ENCODE measurements at places on chromosomes 2 and 18.
A peak's percentile ranks its signal among the peaks of the same experiment; 100 is the strongest.

DNA sequence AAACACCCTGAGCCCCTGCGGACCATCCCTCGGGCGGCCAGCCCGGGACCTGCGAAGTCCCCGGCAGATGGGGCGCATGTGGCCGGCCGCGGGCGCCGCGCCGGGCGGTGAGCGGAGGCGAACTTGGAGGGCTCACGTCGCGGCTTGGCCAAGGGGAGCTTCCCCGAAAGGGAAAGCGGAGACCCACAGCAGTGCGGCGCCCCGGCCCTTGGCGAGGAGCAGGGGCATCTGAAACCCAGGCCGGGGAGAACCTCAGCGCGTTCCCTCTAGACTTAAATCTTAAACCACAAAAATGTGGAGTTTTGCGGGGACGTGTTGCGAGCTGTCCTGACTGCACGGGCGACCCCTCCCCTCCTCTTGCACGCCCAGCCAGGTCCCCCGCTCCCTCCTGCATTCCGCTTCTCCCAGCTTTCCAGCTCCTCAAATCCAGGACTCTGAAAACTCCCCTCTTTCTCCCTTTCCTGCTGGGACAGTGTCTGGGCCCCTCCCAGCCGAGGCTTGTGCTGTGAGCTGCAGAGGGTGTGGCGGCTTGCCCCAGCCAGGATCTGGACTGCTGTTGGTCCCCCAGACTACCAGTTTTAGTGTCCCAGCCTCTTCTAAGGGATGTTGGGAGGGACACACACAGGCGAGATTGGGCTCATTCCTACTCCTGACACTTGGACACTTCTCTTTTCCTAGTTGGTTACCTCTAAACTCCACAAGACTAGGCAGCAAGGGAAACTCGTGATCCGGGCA, 1.3 kb downstream of the FMNL2 start:
- H3K36me3 ChIP-seq: peaks cover 12% of the 10 kb centered on the region
- H3K27me3 ChIP-seq: no peaks in the 10 kb centered on the region
- DNase-seq: peak; percentile 26
- peaks cover 6% of the 10 kb centered on the region for H3K4me1 ChIP-seq
- peak overlapping the region; percentile 99 for H3K4me3 ChIP-seq

DNA sequence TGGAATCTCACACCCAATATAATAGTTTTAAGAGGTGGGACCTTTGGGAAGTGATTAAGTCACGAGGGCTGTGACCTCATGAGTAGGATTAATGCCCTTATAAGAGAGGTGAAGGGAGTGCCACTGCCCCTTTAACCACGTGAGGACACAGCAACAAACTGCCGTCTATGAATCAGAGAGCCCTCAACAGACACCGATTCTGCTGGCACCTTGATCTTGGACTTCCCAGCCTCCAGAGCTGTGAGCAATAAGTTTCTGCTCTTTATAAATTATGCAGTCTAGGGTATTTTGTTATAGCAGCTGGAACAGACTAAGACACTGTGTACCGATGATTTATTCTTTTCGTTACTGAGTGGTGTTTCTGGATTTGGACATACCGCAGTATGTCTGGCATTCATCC, 56.2 kb downstream of the RRM2 start:
- H3K36me3 ChIP-seq: peaks cover 2% of the 10 kb centered on the region
- peaks cover 7% of the 10 kb centered on the region for H3K4me1 ChIP-seq
- no peak for DNase-seq

DNA sequence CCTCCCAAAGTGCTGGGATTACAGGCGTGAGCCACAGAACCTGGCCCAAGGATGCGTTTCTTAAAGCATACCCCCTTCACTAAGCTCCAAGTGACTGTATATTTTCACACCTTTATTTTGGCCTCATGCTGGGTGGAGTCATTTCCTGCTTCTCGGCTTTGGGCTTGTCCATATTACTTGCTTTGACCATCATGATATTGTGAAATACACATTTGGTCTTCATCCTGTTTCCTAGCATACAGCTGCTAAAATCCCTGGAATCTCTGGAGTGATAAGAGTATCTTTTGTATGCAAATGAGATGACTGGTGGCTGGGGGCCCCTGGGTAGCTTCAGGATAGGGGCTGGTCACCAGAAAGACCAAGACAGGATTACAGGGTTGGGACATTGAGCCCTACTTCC, 17.6 kb upstream of the COLEC12 start:
- no peaks in the 10 kb centered on the region for H3K4me1 ChIP-seq
- DNase-seq: no peak
- H3K27me3 ChIP-seq: no peaks in the 10 kb centered on the region
- H3K4me3 ChIP-seq: no peak overlapping the region

DNA sequence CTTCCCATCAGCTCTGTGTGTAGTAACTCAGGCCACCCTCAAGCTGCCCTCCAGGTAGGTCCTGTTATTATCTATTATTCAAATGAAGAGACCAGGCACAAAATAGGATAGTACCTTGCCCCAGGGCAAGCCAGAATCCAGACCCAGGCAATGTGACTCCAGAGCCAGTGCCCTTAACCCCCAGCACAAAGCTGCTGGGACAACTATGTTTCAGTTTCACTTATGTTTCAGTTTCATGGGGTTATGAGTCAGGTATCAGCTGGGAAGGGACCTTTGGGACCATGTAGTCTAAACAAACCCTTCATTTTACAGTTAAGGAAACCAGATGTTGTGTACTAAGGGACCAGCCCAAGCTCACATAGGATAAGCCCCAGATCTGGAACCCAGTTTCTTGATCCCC, 10.0 kb downstream of the HK2 start:
- H3K27me3 ChIP-seq: no peaks in the 10 kb centered on the region
- DNase-seq: no peak
- peaks cover 4% of the 10 kb centered on the region for H3K4me1 ChIP-seq
- H3K36me3 ChIP-seq: no peaks in the 10 kb centered on the region
- H3K4me3 ChIP-seq: no peak overlapping the region

- DNase-seq: no peak
- no peak overlapping the region for H3K4me3 ChIP-seq
- H3K27me3 ChIP-seq: peaks cover 3% of the 10 kb centered on the region
- H3K36me3 ChIP-seq: no peaks in the 10 kb centered on the region
- no peak overlapping the region for H3K27ac ChIP-seq
Measured at GRCh38 chr2:136217996-136218395, 100.0 kb upstream of the CXCR4 start.

- DNase-seq: no peak
- H3K36me3 ChIP-seq: no peaks in the 10 kb centered on the region
- H3K27ac ChIP-seq: no peak overlapping the region
- H3K27me3 ChIP-seq: peaks cover 3% of the 10 kb centered on the region
- H3K4me3 ChIP-seq: no peak overlapping the region
- peaks cover 15% of the 10 kb centered on the region for H3K4me1 ChIP-seq
Measured at GRCh38 chr2:128794285-128794684, 475.6 kb upstream of the HS6ST1 start.

GRCh38 chr2:180240774-180241173, 233.7 kb upstream of the CWC22 start:
- H3K4me3 ChIP-seq: no peak overlapping the region
- H3K36me3 ChIP-seq: no peaks in the 10 kb centered on the region
- no peak for DNase-seq
- H3K27ac ChIP-seq: no peak overlapping the region
- no peaks in the 10 kb centered on the region for H3K4me1 ChIP-seq

GRCh38 chr18:50397023-50397422, 22.2 kb downstream of the SKA1 start:
- no peak overlapping the region for H3K4me3 ChIP-seq
- H3K4me1 ChIP-seq: no peaks in the 10 kb centered on the region
- H3K27ac ChIP-seq: no peak overlapping the region
- H3K36me3 ChIP-seq: peaks cover 34% of the 10 kb centered on the region
- DNase-seq: no peak

GRCh38 chr2:74119912-74120825, 27.5 kb downstream of the BOLA3 start:
- H3K27ac ChIP-seq: peak overlapping the region; percentile 58
- peak overlapping the region; percentile 62 for H3K4me3 ChIP-seq
- no peaks in the 10 kb centered on the region for H3K36me3 ChIP-seq
- peak; percentile 43 for DNase-seq
- no peaks in the 10 kb centered on the region for H3K4me1 ChIP-seq
- H3K27me3 ChIP-seq: no peaks in the 10 kb centered on the region

DNA sequence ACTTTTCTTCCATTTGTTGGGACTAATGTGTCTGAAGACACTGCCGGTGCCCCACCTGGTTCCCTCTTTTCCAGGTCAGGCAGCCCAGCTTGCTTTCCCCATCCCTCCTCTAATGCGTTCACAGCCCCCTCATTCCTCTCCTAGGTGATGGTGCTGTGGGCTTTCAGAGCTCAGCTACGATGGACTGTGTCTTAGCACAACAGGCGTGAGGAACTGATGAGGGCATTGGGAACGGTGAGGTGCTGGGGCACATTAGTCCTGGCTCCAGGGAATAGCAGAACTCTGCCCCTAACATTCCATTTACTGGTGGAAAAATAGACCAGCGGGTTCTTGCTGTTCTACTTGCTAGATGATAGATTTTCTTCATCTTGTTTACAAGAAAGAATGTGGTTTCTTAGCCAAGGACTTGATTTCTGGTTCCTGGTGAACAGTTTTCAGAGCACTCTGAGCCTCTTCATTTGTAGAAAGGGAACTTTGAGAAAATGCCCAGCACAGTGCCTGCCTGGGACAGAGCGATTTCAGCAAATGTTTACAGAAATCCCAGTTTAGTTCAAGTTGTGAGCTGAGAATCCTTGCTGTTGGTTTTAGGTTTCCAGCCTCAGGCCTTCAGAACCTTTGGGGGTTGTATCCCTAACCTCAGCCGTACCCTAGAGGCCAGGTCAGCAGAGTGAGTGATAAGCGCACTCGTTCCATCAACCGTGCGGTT, 42.5 kb downstream of the LDLRAD4 start:
- no peak overlapping the region for H3K4me3 ChIP-seq
- no peak overlapping the region for H3K27ac ChIP-seq
- H3K36me3 ChIP-seq: no peaks in the 10 kb centered on the region
- H3K4me1 ChIP-seq: no peaks in the 10 kb centered on the region

DNA sequence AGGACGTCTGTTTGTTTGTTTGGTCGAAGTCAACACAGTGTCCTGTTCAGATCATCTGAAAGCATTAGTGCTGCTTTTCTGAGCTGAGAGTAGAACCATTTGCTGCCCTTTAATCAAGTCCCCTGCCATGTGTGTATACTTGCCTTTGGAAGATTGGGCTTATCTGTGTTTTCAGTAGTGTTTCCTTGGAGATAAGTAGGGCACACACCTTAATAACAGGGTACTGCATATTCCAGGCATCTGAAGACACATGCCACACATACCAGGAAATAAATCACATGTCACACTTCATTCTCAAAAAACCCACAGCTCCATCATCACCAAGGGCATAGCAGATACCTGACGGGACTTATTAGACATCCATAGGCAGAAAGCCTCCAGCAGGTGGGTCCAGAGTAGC, 157.4 kb downstream of the SOX11 start:
- peaks cover 3% of the 10 kb centered on the region for H3K4me1 ChIP-seq
- no peaks in the 10 kb centered on the region for H3K36me3 ChIP-seq
- no peaks in the 10 kb centered on the region for H3K27me3 ChIP-seq
- DNase-seq: no peak

- no peak overlapping the region for H3K27ac ChIP-seq
- H3K4me3 ChIP-seq: no peak overlapping the region
- no peaks in the 10 kb centered on the region for H3K27me3 ChIP-seq
- no peaks in the 10 kb centered on the region for H3K36me3 ChIP-seq
- DNase-seq: no peak
- H3K4me1 ChIP-seq: no peaks in the 10 kb centered on the region
Measured at GRCh38 chr2:33786881-33787280, 187.8 kb upstream of the FAM98A start.

GRCh38 chr2:210162466-210163124, 8.6 kb downstream of the KANSL1L start:
- no peaks in the 10 kb centered on the region for H3K4me1 ChIP-seq
- DNase-seq: no peak
- H3K4me3 ChIP-seq: no peak overlapping the region
- no peak overlapping the region for H3K27ac ChIP-seq

DNA sequence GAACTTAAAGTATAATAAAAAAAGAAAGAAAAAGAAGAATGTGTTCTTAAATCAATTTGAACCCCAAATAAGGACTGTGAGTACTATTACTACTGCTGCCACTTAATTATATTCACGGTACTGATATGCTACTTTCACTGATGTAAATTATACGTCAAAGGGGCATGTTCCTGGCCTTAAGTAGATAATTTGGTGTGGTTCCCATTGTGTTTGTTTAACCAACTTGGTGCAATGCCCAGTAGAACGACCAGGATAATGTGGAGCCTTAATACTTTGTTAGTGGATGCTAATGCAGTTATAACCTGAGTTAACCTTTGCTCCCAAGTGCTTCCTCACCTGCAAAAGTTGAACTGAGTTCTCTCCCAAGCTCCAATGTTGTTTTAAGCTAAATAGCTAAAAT, 142.0 kb downstream of the NR4A2 start:
- no peak for DNase-seq
- no peaks in the 10 kb centered on the region for H3K36me3 ChIP-seq
- H3K4me3 ChIP-seq: no peak overlapping the region
- H3K27ac ChIP-seq: no peak overlapping the region
- H3K27me3 ChIP-seq: no peaks in the 10 kb centered on the region
- no peaks in the 10 kb centered on the region for H3K4me1 ChIP-seq

DNA sequence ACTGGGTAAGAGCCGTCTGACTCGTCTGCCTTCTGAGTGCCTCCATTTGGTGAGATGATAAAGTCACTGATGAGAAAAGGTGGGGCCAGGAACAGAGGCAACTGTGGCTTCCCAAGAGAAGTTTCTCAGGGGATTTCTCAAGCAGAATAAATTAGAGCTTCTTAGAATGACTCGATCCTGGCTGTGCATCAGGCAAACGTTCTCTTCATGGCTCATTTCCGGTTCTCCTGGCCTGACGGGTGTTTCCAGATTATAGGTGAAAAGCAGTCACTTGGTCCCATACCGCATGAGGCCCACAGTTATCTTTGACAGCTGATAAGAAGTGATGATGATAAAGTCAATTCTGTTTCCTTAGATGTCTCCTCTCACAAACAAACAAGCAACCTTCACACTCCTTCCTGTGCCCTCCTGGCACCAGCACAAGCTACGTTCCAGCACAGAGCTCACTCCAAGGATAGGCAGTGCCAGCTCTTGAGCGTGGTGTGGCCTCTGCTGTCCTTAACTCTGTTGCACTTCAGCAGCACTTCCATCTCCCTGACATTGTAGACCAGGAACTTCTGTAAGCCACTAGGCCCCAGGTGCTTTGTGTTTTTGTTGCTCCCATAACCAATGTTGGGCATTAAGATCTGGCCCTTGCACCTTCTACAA, 37.8 kb upstream of the KCNF1 start:
- peaks cover 4% of the 10 kb centered on the region for H3K27me3 ChIP-seq
- peaks cover 3% of the 10 kb centered on the region for H3K4me1 ChIP-seq
- H3K36me3 ChIP-seq: no peaks in the 10 kb centered on the region
- no peak overlapping the region for H3K4me3 ChIP-seq
- no peak for DNase-seq

DNA sequence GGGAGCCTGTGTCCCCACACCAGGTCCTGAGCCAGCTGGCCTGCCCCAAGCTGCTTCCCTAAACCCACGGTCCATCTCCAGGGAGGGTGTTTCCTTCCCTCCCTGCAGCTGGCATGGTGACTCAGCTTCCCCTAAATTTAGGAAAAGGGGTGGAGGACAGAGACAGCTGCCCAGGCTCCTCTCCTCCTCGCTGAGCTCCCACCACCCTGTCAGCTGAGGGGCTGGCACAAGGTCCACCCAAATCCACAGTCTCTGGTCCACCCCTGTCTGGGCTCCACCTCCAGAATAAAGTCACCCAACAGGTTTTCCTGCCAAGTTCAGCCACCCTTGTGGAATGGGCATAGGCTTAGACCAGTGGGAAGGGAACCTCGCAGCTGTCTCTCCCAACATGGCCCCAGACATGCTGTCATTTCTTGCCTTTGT, 156.5 kb downstream of the TNS1 start:
- no peaks in the 10 kb centered on the region for H3K4me1 ChIP-seq
- no peak overlapping the region for H3K27ac ChIP-seq
- no peaks in the 10 kb centered on the region for H3K27me3 ChIP-seq

Data from neuronal stem cell (in vitro differentiated cells).